ENCODE measurements at places on chromosomes 4 and X.

DNA sequence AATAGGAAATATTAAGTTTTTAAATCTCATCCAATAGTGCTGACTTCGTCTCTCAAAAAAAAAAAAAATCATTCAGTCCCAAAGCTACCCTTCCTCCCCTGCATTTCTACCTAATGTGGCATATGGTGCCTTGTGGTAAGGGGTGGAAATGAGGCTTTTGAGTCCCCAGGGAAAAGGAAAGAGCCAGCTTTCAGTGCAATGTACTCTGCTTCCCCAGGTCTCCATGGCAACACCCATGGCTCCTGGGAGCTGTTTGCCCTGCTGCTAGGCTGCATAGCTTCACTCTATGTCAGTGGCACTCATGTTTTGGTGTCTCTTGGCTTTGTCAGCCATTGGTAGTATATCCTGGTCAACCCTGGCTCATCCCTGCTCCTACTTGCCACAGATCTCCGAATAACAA is 175.9 kb downstream of the SLC39A8 start:
- DNase-seq, result no peak
- no peak overlapping the region for H3K27ac ChIP-seq
- no peaks in the 10 kb centered on the region for H3K27me3 ChIP-seq

- no peak for DNase-seq
- no peaks in the 10 kb centered on the region for H3K27me3 ChIP-seq
- no peaks in the 10 kb centered on the region for H3K36me3 ChIP-seq
- H3K4me3 ChIP-seq, result no peak overlapping the region
These were observed 46.0 kb downstream of the TFDP3 start for GRCh38 chrX:133171962-133172708.

- H3K36me3 ChIP-seq, result no peaks in the 10 kb centered on the region
- H3K27me3 ChIP-seq, result no peaks in the 10 kb centered on the region
- no peaks in the 10 kb centered on the region for H3K4me1 ChIP-seq
- H3K27ac ChIP-seq, result no peak overlapping the region
- no peak for DNase-seq
These were observed 36.8 kb upstream of the NAP1L5 start for GRCh38 chr4:88734403-88734949.

- no peaks in the 10 kb centered on the region for H3K4me1 ChIP-seq
- H3K27ac ChIP-seq, result no peak overlapping the region
- no peaks in the 10 kb centered on the region for H3K36me3 ChIP-seq
- H3K27me3 ChIP-seq, result no peaks in the 10 kb centered on the region
These were observed 146.4 kb upstream of the DIAPH2 start for GRCh38 chrX:96538104-96538725.

- DNase-seq, result no peak
- H3K36me3 ChIP-seq, result no peaks in the 10 kb centered on the region
- H3K27me3 ChIP-seq, result no peaks in the 10 kb centered on the region
- H3K4me3 ChIP-seq, result no peak overlapping the region
- H3K27ac ChIP-seq, result no peak overlapping the region
These were observed 34.9 kb downstream of the GPR143 start for GRCh38 chrX:9730752-9731151.

- H3K27me3 ChIP-seq, result no peaks in the 10 kb centered on the region
- peak overlapping the region; percentile 58 for H3K27ac ChIP-seq
- no peaks in the 10 kb centered on the region for H3K36me3 ChIP-seq
These were observed 18.7 kb downstream of the RASGEF1B start for GRCh38 chr4:81453024-81453423.

- no peaks in the 10 kb centered on the region for H3K36me3 ChIP-seq
- no peak overlapping the region for H3K27ac ChIP-seq
- H3K4me3 ChIP-seq, result no peak overlapping the region
- H3K27me3 ChIP-seq, result no peaks in the 10 kb centered on the region
- H3K4me1 ChIP-seq, result no peaks in the 10 kb centered on the region
These were observed 10.0 kb upstream of the RGN start for GRCh38 chrX:47068214-47068613.

GRCh38 chr4:80026100-80026499 is 46.9 kb downstream of the ANTXR2 start:
- no peaks in the 10 kb centered on the region for H3K27me3 ChIP-seq
- DNase-seq, result no peak
- peaks cover 88% of the 10 kb centered on the region for H3K36me3 ChIP-seq
- no peak overlapping the region for H3K27ac ChIP-seq
- peaks cover 21% of the 10 kb centered on the region for H3K4me1 ChIP-seq

GRCh38 chr4:79044141-79044659 is 105.0 kb upstream of the PAQR3 start:
- H3K27ac ChIP-seq, result no peak overlapping the region
- no peak overlapping the region for H3K4me3 ChIP-seq
- H3K27me3 ChIP-seq, result no peaks in the 10 kb centered on the region

DNA sequence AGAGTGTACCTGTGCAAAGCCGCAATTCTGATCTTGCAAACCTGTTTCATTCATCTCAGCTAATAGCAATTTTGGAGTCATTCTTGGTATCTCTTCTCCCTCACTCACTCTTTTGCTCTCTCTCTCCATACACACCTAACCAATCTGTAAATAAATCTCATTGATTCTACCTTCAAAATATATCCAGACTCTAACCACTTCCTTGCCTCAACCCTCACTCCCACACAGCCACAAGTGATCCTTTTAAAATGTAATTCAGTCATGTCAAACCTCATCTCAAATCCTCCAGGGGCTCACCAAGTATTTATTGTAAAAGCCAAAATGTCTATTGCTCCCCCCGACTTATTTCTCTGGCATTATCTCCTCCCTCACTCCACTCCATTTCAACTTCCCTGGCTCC is 51.7 kb upstream of the SLC10A4 start:
- DNase-seq, result no peak
- H3K36me3 ChIP-seq, result peaks cover 3% of the 10 kb centered on the region
- no peaks in the 10 kb centered on the region for H3K27me3 ChIP-seq
- H3K4me1 ChIP-seq, result no peaks in the 10 kb centered on the region

GRCh38 chr4:68316193-68316969 is 33.5 kb downstream of the YTHDC1 start:
- peaks cover 95% of the 10 kb centered on the region for H3K36me3 ChIP-seq
- no peak for DNase-seq
- no peaks in the 10 kb centered on the region for H3K27me3 ChIP-seq
- H3K27ac ChIP-seq, result no peak overlapping the region

DNA sequence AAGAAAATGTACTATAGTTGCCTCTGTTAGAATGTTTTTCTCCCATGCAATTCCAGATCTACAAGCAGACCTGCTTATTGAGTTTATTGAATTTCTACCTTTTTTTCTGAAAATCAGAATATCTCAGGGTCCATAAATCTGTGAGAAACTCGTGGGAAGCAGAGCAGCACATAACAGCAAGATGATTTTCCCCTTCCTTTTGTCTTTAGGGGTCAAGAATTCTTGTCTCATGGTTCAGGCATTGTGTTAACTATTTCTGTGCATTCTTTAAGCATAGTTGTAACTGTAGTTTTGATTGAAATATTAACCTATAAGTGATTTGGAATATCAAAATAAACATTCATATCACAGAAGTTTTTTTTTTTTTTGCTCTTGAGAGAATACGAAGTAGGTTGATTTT is 11.4 kb downstream of the EDNRA start:
- no peak overlapping the region for H3K4me3 ChIP-seq
- H3K27ac ChIP-seq, result no peak overlapping the region
- no peak for DNase-seq
- no peaks in the 10 kb centered on the region for H3K4me1 ChIP-seq

DNA sequence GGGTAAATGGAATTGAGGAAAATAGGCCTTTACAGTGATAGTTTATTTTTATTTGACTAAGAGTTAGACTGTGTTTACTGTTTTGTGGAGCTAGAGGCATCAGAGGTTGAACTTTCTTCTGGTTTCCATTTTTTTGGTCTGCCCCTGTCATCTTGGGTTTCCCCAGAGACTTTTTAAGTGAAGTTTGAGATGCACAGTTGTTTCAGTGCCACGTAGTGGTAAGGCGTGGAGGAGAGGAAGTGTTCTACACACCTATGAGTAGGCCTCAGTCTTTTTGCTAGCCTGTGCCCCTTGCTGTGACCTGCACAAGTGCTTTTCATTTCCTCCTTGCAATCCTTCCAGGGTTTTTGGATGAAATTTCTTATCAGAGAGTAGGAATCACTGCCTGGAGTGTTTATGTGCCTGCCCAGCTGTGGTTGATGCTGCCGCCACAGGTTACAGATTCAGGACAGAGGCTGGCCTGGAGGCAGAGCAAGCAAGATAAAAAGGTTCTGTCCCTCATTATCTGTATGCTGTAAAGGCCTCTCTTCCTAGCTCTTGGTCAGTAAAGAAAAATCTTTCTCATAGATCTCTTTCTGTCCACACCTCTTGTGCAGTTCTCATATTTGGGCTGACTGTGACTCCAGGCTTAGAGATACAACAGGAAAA is 12.5 kb upstream of the HSFX4 start:
- H3K36me3 ChIP-seq, result no peaks in the 10 kb centered on the region
- no peak overlapping the region for H3K4me3 ChIP-seq
- no peaks in the 10 kb centered on the region for H3K4me1 ChIP-seq

DNA sequence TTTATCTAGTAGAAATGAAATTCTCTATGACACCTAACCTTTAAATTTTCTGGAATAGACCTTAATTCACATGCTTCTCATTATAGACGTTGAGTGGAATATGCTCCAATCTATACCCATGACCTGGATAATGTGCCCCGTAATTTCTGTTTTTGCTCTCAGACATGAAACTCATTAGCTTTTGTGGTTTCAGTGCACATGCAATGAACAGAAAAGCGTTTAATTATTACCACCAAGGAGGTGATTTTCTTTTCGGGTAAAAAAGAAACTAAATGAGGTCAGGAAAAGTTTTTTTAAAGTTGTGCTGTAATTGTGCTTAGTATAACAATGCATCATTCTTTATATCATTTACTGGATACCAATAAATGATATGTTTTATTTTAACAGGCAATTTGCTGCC is 1703.9 kb upstream of the TENM3 start:
- no peaks in the 10 kb centered on the region for H3K27me3 ChIP-seq
- H3K4me1 ChIP-seq, result peaks cover 7% of the 10 kb centered on the region
- DNase-seq, result no peak
- no peak overlapping the region for H3K4me3 ChIP-seq
- H3K36me3 ChIP-seq, result no peaks in the 10 kb centered on the region

DNA sequence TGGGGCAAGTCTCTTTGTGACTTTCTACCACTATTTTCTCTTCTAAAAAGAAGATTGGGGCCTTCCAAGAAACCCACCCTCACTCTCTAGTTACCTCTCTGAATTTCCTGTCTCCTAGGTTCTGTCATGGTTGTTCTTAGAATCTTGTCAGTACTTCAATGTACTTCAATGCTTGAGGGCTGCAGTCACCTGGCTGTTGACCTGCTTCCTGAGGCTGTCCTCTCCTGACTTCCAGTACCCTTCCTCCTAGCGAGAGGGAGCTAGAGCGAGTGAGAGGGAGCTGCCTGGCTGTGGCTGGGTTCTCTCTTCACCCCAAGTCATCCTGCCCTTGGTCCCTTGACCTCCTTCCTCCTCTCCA is 17.7 kb downstream of the CD99L2 start:
- H3K4me3 ChIP-seq, result no peak overlapping the region

- no peaks in the 10 kb centered on the region for H3K4me1 ChIP-seq
- H3K4me3 ChIP-seq, result no peak overlapping the region
- DNase-seq, result no peak
- no peak overlapping the region for H3K27ac ChIP-seq
These were observed 37.4 kb upstream of the RXFP1 start for GRCh38 chr4:158484173-158484885.

- H3K27me3 ChIP-seq, result no peaks in the 10 kb centered on the region
- no peak overlapping the region for H3K27ac ChIP-seq
- no peak for DNase-seq
These were observed 107.6 kb downstream of the DLG3 start for GRCh38 chrX:70552130-70552704.

DNA sequence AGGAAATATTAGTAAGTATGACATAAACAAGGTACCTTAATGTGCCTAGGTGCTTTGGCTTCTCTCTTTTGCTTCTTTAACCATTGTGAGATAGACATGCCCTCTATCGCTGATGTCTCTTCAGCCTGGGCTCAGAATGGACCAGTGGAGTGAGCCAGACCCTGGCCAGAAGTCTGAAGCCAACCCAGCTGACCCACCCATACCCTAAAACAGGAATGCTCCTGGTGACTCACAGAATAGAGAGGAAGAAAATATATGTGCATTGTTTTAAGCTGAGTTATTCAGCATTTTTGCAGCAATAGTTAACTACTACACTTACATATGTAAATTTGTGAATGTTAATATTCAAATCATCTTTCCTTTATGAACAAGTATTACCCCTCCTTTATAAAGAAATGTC is 167.5 kb upstream of the PCDH10 start:
- H3K4me3 ChIP-seq, result no peak overlapping the region
- no peak for DNase-seq
- H3K27ac ChIP-seq, result no peak overlapping the region
- H3K36me3 ChIP-seq, result no peaks in the 10 kb centered on the region

GRCh38 chr4:85669204-85669603 is 194.3 kb downstream of the ARHGAP24 start:
- H3K27ac ChIP-seq, result no peak overlapping the region
- no peaks in the 10 kb centered on the region for H3K27me3 ChIP-seq
- H3K4me1 ChIP-seq, result no peaks in the 10 kb centered on the region
- H3K36me3 ChIP-seq, result no peaks in the 10 kb centered on the region
- DNase-seq, result no peak
- H3K4me3 ChIP-seq, result no peak overlapping the region

GRCh38 chr4:89273741-89274141 is 33.9 kb downstream of the GPRIN3 start:
- no peak overlapping the region for H3K4me3 ChIP-seq
- no peak for DNase-seq
- H3K27ac ChIP-seq, result no peak overlapping the region
- H3K36me3 ChIP-seq, result no peaks in the 10 kb centered on the region
- no peaks in the 10 kb centered on the region for H3K27me3 ChIP-seq

- no peak for DNase-seq
- H3K27me3 ChIP-seq, result no peaks in the 10 kb centered on the region
- H3K36me3 ChIP-seq, result no peaks in the 10 kb centered on the region
- no peak overlapping the region for H3K27ac ChIP-seq
These were observed 12.2 kb upstream of the GPRIN3 start for GRCh38 chr4:89319756-89320155.

- H3K27ac ChIP-seq, result no peak overlapping the region
- no peaks in the 10 kb centered on the region for H3K27me3 ChIP-seq
- H3K4me3 ChIP-seq, result no peak overlapping the region
- no peaks in the 10 kb centered on the region for H3K4me1 ChIP-seq
- DNase-seq, result no peak
These were observed 111.6 kb upstream of the PPP3CA start for GRCh38 chr4:101458914-101459313.

- DNase-seq, result no peak
- no peak overlapping the region for H3K27ac ChIP-seq
- H3K27me3 ChIP-seq, result no peaks in the 10 kb centered on the region
These were observed 111.4 kb upstream of the TTC29 start for GRCh38 chr4:147056940-147057610.

GRCh38 chrX:70921709-70922352 is 9.1 kb downstream of the SLC7A3 start:
- no peak overlapping the region for H3K27ac ChIP-seq
- no peaks in the 10 kb centered on the region for H3K4me1 ChIP-seq
- no peaks in the 10 kb centered on the region for H3K27me3 ChIP-seq
- no peaks in the 10 kb centered on the region for H3K36me3 ChIP-seq
- no peak for DNase-seq

- no peaks in the 10 kb centered on the region for H3K36me3 ChIP-seq
- H3K27me3 ChIP-seq, result no peaks in the 10 kb centered on the region
- peaks cover under 1% of the 10 kb centered on the region for H3K4me1 ChIP-seq
These were observed 65.8 kb downstream of the SLC9A7 start for GRCh38 chrX:46693149-46693548.

GRCh38 chr4:1591107-1591506 is 93.0 kb downstream of the FAM53A start:
- no peaks in the 10 kb centered on the region for H3K4me1 ChIP-seq
- no peaks in the 10 kb centered on the region for H3K27me3 ChIP-seq
- no peak for DNase-seq
- no peaks in the 10 kb centered on the region for H3K36me3 ChIP-seq
- no peak overlapping the region for H3K27ac ChIP-seq

Data from RWPE2 (cell line).